Left hindlimb (tissue), 1 donor: ENCODE measurements at places on chromosomes 2 and 18.

- DNase-seq, result no peak
Measured at GRCh38 chr2:47555368-47555767, 152.4 kb downstream of the MSH2 start.

DNA sequence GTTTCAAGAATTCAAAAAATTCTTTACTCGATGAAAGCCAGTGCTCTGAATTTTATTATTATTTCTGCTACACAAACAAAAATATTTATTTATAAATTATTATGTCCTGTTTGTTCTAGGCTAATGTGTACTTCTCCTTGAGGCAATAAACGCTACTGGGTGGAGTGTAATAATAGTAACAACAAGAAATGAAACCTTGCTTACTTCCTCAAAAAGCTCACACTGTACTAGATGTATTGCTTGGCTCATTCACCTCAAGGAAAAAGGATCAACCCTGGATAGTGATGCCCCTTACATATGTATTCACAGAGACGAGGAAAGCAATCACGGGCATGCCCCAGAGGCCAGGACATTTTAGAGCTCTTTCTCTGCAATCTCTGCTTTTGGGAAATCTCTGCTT is 685.6 kb upstream of the NXPH2 start:
- no peak for DNase-seq

- DNase-seq, result no peak
Measured at GRCh38 chr2:143840601-143841000, 679.3 kb downstream of the ZEB2 start.

DNA sequence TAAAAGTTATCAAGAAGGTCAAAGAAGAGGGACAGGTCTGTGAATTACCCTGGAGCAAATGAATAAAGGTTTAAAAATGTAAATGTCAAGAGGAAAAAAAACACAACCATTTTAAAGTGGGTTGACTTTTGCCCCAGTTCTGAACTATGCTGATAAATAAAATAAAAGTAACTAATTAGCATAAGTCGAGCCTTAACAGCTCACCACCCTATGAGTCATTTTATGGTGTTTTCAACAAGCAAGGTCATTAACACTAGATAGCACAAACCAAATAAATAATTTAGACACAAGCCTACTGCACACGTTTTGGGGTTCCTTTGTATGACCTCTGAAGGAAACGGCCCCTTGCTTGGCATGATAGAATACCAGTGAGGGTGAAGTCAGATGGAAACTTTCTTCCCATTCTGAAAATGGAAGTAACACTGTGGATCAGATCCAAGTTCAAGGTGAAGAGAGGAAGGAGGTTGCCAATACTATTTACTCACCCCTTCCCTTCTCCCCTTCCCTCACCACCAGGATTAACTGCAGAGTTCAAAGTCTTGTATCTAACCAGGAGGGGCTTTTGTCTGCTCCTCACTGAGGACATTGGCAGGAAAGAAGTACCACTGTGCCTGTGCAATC is 380.0 kb upstream of the ACVR2A start:
- DNase-seq, result no peak

GRCh38 chr2:104844807-104845551 is 8.9 kb upstream of the POU3F3 start:
- DNase-seq, result peak; percentile 39
